NCI-H187 (cell line): ENCODE measurements at places on chromosomes 16 and 17.

DNA sequence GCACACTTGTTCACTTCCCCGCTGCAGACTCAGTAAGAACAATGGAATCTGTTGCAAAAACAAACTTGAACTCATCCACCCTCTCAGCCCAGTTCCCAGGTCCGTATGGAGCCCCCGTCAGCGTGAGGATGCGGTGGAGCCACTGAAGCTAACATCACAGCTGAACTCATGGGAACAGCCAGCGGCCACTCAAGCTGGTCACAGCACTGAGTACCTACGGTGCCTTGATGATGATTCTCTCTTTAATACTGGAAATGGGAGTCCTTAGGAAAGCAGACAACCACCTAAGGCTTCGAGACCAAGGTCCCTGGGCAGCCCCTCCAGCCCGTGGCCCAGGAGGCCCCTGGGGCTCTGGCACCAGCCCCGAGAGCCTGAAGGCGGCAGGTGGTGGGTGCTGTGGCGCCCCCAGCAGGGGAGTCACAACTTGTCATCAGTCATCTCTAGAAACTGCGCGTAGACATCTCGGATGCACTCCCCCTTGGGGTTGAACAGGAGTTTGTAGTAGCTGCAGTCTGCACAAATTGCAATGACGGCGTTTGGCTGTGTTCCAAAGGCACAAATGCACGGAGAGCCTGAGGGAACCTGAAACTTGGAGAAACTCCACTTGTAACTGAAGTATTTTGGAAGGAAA is 31.0 kb upstream of the RHOT1 start:
- no peak for DNase-seq

DNA sequence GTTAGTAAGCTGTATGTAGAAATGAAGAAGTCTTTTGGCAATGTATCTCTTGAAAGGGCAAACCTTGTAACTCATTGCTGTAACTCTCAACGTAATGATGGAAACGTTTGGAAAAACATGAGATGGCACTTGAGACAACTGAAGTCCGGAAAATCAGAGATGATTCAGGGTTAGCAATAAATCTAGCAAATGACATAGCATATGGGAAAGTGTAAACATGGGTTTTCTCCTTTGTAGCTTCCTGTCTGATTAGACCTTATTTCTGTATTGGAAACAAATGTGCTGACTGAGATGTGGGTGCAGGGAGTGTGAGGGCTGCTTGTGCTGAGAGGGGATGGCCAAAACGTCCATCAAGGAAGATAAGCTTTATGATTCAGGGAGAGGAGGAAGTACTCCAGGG is 110.7 kb upstream of the FAM20A start:
- DNase-seq, result no peak

DNA sequence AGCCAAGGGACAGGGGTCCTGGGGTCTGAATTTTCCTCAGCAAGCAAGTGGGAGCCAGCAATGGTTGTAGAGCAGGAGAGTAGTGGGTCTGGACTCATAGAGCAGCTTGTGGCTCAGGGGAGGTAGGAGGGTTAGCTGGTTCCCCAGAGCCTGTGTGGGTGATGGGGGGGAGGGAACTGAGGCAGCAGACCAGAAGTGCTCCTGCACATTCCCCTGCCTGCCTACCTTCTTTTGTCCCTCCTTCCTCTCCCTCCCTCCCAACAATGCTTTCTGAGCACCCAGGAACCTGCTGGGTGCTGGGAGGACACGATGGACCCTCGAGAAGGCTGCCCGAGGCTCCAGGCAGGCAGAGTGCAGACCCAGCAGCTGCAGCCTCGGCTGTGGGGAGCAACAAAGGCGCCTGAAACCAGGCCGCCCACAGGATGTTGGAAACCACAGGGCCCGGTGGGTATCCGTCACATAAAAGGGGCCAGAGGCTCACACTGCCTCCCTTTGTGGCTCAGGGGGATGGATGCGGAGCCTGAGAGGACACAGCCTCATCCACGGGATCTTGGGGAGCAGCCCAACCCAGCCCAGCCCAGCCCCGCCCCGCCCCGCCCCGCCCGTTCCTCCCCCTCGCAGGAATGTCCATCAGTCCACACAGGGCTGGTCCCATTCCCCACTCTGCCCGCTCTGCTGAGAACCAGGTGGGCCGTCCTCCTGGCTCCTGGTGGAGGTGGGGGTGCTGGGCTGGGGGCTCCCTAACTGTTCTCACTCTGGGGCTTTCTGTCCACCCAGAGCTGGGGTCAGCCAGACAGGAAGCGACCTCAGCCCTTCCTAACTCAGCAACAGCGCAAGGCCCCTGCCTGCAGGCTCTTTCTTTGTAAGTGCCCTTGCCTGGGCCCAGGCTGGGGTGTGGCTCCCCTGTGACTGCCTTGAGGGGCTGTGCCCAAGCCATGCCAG is 1.7 kb upstream of the NLRC3 start:
- no peak for DNase-seq

DNA sequence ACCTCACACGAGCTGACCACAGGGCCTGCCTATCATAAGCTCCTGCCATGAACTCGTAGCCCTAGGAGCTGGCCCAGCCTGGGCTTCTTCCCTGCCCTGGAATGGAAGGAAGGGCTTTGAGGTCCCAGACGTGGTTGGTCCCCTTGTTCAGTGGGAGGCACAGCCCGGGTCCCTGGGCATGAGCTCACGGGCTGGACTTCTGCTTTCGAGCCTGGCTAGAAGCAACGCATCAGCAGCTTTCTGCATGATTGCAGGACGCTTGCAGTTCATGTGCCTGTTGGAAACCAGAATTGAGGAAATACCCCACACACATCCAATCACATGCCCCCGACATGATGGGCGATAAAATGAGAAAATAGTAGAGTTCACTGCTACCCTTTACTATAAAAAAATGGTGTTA is 293.3 kb downstream of the MAF start:
- DNase-seq, result no peak

- DNase-seq, result no peak
Observed at GRCh38 chr17:27600471-27600870, 30.5 kb upstream of the LGALS9 start.

GRCh38 chr17:77679589-77679988 is 278.9 kb upstream of the TNRC6C start:
- no peak for DNase-seq

DNA sequence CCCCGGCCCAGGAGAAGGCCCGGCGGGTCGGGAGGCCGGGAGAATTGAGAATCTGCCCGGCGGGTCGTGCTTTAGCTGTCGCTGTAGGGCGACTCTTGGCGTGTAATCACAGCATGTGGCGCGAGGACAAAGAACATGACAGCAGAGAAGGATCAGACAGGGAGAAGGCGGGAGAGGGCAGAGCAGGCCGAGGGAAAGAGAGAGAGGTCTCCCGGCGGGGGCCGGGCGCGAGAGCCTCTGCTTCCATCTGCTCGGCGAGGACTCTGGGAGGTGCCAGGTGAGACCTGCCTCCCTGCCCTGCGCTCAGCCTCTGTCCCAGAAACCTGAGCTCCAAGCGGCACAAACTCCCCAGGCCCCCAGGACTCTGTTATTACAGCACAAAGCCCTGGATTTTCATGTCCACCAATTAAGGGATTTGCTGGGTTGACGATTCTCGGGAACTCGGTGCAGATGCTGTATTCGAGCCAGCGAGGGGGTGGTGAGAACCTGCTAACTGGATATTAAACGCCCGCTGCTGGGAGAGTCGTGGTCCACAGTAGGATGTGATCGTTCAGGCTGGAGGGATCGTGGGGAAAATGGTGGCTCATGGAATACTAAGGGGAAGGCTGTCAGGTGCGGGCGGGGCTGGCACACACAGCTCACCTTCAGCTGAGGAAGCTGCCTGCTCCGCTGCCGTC is 172.0 kb upstream of the CIBAR2 start:
- DNase-seq, result no peak

- DNase-seq, result no peak
Observed at GRCh38 chr16:17633181-17633951, 162.6 kb upstream of the XYLT1 start.

- no peak for DNase-seq
Observed at GRCh38 chr17:50201276-50201854, at the start of gene COL1A1. Gene COL1A1, minus strand, starts transcription at chr17:50201631. Its CDS starts 118 bp downstream, at chr17:50201513.

- DNase-seq, result no peak
Observed at GRCh38 chr17:29451121-29451742, 61.1 kb downstream of the TAOK1 start.

GRCh38 chr17:40219594-40220338 is 662 bp downstream of the WIPF2 start:
- DNase-seq, result peak; percentile 49

- DNase-seq, result no peak
Observed at GRCh38 chr17:59668816-59669215, 38.4 kb downstream of the PTRH2 start.

DNA sequence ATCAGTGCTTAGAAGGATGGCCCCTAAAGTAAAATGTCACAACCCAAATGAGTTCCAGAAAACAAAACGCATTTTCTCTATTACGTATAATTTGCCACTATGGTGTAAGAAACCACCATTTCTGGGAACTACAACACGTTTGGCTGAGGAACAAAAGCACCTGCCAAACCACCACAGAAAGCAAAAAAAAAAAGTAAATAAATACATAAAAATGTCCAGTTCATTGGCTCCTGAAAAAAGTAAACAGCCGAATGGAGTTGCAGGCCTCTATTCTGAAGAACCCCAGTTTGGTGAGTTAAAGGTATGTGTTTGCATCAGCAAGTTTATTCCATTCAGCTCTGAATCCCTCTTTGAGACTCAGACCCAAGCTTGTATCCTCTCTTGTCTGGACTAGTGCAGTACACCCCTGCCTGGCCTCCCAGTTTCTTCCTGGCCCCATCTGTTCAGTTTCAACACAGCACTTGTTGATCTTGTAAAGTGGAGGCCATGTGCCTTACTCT is 36.9 kb downstream of the ERN1 start:
- no peak for DNase-seq

DNA sequence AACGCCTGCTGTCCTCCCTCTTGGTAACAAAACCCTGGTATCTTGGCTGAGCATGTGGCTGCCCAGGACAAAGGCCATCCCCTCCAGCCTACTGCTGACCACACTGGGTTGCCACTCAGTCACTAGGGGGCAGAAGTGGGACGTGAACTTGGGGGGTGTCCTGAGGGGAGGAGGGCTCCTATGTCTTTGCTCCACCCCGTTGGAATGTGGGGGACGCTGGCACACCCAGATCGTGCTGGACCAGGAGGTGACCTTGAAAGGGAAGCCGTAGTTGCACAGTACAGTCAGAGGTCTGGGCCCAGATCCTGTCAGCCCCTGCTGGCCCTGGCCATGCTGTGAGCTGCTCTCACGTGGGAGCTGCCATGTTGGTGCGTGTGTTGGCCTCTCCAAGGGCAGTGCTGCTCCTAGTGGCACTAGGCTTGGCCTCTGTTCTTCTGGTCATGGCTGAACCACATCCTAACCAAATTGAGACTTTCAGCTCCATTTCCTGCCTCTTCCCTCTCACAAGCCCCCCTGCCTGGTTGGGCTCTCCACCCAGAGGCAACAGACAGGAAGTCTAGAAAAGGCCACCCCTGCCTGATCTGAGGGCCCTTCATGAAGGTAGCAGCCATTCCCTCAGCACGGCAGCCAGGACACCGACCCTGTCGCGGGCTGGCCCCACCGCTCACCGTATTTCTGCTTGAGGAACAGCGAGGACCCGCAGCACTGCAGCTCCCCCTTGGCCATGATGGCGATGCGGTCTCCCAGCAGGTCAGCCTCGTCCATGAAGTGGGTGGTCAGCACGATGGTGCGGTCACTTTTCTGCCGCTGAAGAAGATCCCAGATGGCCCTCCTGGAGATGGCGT is 29.0 kb upstream of the RNPS1 start:
- no peak for DNase-seq

- DNase-seq, result no peak
Observed at GRCh38 chr17:522919-523318, 170.3 kb upstream of the RPH3AL start.
